ENCODE measurements at places on chromosomes 7 and 10.

DNA sequence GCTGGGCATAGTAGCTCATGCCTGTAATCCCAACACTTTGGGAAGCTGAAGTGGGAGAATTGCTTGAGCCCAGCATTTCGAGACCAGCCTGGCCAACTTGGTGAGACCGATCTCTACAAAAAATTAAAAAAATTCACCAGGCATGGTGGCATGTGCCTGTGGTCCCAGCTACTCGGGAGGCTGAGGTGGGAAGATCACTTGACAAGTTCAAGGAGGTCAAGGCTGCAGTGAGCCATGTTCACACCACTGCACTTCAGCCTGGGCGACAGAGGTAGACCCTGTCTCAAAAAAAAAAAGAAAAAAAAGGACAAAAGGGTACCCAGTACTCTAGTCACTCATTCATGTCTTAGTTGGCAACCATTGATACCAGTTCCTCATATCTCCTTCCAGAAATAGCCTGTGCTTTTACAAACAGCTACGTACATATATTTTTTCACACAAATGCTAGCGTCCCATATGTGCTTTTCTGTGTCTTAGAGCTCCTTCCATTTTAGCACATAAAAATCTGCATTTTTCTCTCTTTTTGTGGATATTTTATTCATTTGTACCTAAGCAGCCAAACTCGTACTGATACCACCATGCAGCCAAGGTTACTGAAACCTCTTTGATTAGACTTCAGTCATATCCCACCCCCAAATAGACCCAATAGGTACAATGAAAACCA is 5.5 kb downstream of the ABCC2 start:
- no peak for DNase-seq

GRCh38 chr10:78972160-78972946 is 96.4 kb upstream of the ZMIZ1 start:
- DNase-seq: no peak

GRCh38 chr10:77072836-77073662 is 564.6 kb downstream of the KCNMA1 start:
- no peak for DNase-seq

GRCh38 chr7:151276666-151277590 is 28.4 kb upstream of the SMARCD3 start:
- DNase-seq: peak; percentile 96

DNA sequence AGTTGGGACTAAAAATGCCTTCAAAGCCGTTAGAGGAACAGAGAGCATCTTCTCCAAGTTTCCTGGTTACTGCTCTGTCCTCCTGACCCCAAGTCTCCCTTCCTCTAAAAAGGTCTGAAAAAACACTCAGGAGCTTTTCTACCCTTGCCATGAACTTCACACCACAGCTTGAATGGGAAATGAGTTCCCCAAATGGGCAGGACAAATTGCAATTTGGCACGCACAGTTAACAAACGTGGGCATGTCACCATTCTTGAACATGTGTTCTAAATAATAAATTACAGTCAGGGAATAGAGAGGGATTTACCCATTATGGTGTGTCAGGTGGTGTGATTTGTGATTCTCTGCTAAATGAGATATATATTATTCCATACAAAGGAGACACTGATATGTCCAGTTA is 91.2 kb upstream of the WNT16 start:
- no peak for DNase-seq

DNA sequence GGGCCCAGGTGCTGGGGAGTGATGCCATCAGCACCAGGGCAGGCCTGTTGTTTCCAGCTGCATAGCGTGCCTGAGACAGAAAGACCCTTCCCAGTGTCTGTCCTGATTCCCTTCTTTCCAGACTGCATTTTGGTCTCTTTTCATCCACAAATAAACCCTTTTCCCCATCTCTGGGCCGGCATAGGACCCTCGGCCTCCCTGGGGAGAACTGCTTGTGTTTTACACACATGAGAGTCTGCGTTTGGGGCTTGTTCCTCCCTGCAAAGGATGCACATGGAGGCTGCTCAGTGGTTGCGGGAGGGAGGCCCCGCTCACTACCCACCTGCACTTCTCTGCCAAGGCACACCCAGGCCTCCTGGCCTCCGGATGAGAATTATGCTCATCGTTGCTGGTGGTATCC is 5.8 kb upstream of the MMP21 start:
- DNase-seq: no peak

DNA sequence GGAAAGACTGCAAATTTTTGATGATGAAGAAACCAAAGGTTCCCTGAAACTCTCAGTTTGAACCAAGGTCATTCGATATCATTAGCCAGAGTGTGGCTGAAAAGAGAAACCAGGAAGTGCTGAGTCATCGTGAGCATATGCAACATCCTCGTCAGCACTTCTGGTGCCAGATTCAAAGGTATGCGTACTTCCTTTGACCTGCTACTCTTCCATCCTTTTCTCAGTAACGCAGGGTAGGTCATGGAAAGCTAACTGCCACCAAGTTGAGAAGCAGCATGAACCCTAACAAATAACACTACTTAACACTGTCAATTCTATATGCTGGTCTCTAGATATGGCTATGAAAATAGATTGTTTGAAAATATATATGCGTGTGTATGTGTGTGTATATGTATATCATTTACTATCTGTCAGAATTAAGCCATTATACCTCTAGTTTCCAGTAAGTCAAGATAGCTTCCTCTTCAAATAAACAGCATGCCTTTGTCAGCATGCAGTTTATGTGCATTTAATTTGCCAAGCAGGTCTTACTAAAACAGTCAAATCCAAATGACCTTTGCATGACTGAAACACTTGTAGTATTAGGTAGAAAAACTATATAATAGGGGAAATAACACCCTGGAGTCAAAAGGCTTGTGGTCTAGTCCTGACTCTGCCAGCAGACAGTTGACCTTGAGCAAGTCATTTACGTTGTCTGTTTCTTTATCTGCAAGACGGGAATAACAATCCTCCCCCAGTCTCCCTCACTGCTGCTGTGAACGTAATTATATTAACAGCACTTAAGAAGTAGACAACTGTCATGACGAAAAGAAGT is 26.4 kb downstream of the CDK6 start:
- peak; percentile 49 for DNase-seq

DNA sequence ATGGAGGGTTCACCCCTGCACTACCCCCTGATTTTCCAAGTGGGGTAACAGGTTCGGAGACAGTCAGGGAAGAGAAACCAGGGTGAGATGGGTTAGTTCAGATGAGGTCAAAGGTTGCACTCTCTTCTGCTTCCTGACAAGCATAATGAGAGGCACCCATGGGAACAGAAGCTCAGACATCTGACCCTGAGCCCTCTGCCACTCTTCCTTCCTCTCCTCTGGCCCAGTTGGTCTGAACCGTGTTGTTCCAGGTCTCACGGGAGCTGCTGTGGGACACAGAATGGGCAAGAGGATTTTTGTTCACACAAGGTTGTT is 38.4 kb downstream of the DNAJB12 start:
- no peak for DNase-seq

DNA sequence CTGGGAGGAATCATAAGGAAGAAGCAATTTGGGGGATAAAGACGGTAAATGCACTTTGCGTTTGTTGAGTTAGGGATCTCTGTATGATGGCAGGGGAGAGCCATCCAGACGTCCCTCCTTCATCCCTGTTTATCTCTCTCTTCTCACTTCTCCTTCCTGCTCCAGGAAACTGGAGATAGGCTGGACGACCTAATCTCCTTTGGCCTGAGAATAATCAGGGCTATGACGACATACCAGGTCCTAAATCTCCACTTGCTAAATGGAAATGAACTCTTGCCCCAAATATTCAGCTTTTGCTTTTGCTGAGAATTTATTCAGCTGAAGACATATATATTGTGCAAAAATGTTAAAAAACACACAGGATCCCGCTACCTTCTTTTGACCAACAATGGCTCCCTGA is 182.9 kb upstream of the INHBA start:
- DNase-seq: no peak

DNA sequence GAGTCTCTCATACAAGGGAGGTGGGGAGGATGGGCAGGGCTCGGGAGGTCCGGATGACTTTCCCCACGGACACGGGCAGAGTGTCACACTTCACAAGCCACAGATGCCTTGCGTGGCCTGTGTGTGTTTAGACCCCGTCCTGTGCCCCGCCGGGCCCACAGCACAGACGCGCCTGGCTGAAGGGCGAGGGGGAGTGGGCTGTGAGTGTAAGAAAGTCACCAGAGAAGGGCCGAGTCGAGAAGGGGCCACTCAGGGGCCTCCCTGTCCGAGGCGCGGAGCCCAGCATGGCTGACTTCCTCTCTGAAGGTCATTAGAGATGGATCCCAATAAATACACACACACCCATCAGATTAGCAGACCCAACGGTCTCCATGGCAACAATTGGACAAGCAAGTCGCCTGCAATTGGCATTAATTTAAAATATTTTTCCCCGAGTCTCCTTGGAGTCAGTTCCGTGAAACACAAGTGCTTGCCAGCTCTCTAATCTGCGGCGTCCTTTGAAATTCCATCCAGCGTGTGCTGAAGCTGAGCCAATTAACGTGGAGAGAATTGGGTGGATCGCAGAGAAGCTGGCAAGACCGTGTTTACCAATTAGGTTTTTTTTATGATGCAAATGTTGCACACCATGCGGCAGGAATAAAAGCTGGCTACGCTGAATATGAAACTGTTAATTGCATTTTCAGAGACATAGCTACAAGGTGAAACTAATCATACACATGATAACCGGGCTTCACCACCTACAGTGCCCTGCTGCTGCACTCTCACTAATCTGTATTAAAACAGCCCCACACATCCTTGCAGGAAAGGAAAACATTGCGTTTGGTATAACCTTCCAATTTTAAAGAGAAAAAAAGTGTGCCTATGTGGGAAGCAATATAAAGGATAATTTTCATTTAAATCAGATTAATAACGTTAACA is 571.2 kb downstream of the PTPRN2 start:
- no peak for DNase-seq

Data from HEK293T (cell line).